ENCODE measurements at places on chromosomes 7 and 10. TPM values are rescaled to one million over a fixed set of nuclear protein-coding genes. Genes with fewer than 3 reads are reported as not detected.
A peak's percentile ranks its signal among the peaks of the same experiment; 100 is the strongest.

GRCh38 chr7:50397971-50398324 is 52.2 kb downstream of the FIGNL1 start:
- DNase-seq, result no peak

- no peak for DNase-seq
Observed at GRCh38 chr7:77399816-77400215, 16.3 kb downstream of the GSAP start.

DNA sequence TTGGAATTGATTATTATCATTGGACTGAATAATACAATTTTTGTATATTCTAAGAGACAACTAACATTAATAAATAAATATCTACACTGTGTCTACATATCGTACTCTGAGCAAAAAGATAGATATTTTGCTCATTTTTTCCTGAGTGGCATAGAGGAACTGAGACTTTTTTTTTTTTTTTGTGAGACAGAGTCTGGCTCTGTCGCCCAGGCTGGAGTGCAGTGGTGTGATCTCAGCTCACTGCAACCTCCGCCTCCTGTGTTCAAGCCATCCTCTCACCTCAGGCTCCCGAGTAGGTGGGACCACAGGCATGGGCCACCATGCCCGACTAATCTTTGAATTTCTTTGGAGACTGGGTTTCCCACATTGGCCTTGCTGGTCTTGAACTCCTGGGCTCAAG is 14.0 kb downstream of the KMT2E start:
- no peak for DNase-seq

DNA sequence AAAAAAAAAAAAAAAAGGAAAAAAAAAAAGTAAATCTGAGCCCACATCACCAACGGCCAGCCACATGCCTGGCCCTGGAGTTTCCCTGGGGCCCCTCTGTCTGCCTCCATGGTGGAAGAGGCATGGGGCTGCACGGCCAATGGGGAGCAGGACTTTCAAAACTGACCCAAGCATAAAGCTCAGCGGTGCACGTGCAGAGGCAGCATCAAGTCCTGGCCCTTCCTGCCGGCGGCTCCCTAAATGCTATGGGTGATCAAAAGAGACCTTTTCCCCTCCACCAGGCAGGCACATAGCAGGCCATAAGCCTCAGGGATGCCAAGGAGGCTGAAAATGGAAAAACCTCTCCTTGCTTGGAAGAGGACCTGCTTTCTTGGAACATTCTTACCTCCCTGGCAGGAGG is 94.3 kb downstream of the OAT start:
- no peak for DNase-seq

DNA sequence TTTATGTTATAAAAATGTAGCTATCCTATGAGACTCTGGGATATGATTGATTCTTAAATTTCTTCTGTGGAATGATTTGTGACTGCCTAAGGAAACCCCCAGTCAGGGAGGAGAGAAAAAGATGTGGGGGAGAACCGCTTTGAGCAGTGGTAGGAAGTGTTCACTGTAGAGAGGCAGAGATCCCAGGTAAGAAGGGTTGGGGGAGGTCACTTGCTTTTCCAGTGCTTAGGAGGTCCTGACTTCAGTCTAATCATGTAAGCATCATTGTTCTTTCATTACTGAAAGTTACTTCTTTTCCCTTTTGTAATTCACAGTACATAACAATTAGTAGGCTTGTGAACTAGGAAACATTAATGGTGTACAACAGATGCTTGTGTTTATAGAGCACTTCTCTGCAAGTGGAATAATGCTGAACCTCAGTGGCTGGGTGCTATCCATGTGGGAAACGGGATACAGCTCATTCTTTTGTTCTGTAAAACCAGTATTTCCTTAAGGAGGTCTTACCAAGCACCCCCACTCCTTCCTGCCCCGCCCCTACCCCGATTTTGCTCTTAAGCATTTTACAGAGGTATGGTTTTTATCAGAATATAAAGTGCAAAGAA is 165.4 kb downstream of the ST7 start:
- DNase-seq, result no peak

The CDH23 gene
- 11.2 TPM for total RNA-seq

DNA sequence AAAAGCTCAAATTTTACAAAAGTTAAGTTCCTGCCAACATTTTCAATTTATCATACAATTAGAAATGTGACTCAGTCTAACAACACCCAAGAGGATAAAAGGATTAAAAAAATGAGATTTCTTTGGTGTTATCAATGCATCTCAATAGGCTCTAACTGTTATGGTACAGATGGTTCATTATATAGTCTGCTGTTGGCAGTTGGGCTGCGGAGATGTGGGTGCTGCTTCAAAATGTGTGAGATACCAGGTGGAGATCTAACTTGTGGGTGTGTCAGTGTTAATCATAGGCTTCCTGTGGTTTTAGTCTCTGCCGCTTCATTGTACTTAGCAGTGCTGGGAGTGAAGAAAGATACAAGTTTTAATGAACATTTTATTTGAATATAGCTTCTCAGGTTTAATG is 231.2 kb downstream of the EXOC4 start:
- peak; percentile 7 for DNase-seq

The RNF32 gene
- total RNA-seq, result 1.8 TPM

DNA sequence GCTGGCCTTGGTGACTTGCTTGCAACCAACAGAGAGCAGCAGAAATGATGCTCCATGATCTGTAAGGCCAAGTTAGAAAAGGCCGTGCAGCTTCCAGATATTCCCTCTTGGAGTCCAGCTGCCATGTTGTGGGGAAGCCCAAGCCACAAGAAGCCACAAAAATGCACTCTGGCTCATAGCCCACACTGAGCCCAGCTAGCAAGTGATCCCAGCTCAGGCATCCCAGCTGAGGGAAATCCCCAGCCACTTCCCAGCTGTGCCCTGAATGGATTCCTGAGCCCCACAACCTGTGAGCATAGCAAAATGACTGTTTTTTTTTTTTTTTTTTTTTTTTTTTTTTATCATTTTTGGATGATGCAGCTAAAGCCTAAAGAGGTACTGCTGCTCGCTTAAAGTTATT is 11.1 kb upstream of the SDK1 start:
- no peak for DNase-seq

- DNase-seq, result no peak
Observed at GRCh38 chr7:41052201-41052600, 650.7 kb downstream of the INHBA start.

The PNLIP gene
- not detected for total RNA-seq

DNA sequence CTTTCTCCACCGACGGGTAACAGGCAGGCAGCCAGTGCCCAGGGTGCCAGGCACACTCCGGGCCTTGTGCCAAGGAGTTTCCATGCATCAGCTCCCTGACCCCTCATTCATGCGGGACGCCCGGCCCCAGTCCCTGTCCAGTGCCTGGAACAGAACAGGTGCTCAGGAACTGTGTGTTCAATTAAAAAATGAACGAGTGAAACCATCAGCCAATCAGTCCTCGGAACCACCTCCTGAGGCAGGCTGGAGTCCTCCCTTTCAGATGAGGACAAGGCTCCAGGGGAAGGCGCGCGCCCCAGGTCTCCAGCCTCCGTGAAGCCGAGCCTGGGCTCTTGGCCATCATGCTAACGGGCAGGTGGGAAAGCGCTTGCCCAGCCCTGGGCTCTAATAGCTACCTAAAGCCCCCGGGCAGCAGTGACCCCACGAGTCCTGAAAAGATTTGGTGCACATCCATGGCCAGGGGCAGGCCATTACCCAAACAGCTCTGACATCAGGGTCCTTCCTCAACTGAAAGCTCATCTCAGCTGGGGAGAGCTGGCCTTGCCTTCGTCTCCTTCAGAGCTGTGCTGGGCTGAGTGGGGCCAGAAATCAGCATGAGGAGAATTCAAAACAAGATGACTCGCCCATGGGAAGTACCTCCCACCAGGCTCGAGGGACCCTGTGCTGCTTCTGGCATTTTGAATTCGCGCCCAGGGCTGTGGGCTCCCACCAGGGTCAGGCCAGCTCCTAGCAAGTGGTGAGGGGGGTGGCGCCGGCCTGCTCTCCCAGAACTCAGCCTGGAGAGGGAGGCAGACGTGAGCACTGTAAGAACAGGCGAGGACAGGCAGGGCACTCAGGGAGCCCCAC is 200.5 kb downstream of the MAD1L1 start:
- no peak for DNase-seq

DNA sequence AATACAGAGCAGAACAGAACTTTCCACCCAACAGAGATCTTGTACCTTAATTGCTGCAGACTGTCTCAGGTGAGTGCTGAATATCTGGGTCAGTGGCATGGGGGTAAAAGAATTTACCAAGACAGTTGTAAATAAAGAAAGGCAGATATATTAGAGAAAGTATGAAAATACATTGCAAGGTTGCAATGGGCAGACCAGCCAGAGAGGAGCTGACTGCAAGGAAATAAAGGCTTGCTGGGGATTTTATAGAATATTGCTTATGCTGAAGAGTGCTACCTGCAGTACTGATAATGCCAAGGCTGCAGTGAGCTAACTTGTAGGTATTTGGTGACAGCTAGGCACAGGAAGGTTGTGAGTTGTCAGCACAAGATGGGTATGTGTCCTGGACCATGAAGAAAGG is 171.0 kb upstream of the TRIM24 start:
- DNase-seq, result no peak

The PKD1L1 gene
- total RNA-seq, result 0.05 TPM

DNA sequence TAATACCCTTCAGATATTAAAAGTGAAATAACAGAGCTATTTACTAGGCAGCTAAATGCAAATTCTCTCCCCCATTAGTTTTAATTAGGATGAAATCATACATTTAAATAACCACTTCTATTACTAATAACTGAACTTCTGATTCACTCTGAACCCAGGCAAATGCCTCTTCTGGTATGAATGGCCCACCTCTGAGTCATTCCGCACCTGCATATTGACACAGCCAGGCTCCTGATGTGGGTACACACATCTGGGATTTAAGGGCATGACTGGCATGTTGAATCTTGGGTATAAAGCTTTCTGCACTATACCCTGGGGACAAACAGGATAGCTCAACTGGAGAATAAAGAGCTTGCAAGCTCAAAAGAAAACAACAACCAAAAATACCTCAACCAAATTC is 140.9 kb downstream of the AUTS2 start:
- DNase-seq, result no peak

The SH2B2 gene
- 6.3 TPM for total RNA-seq

GRCh38 chr7:1654738-1655475 is 15.2 kb upstream of the ELFN1 start:
- no peak for DNase-seq

The DNAJC12 gene
- 37.3 TPM for total RNA-seq

- no peak for DNase-seq
Observed at GRCh38 chr7:77944183-77945182, 145.9 kb downstream of the PHTF2 start.

The ZNF655 gene
- 66.7 TPM for total RNA-seq

The STEAP4 gene
- total RNA-seq, result not detected

GRCh38 chr7:131241386-131241785 is 86.3 kb upstream of the MKLN1 start:
- no peak for DNase-seq

The CALD1 gene
- total RNA-seq, result 15.4 TPM

The SAMD9L gene
- total RNA-seq, result 9.3 TPM

GRCh38 chr7:41930538-41931262 is 227.8 kb upstream of the INHBA start:
- no peak for DNase-seq

DNA sequence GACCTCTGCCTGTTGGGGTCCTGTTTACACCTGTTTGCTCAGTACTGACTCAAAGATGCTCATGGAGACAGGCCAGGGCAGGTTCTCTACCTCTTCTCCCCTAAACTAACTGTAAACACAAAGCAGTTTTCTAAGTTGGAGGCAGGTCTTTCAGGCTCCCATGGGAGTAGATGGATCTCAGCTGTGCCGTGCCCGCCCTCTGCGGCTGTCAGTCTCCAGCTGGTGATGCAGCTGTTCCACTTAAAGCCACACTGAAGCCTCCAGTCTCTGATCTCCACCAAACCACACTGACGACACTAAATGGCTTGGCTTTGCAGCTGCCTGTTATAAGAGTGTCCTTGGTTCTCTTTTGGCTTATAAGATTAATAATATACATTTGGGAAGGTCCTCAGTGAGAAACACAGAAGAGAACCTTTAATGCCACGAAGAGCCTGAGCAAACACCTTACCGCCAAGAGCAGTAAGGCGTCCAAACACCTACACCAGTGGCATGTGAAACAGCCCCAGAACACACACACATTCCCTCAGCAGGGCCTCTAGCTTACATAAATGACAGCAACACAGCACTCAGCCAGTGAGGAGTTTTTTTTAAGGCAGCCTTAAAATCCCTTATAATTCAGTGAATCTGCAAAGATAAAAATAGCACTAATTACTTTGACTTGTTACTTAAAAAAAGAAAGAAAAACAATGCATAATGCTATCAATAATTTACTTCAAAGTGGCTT is 60.4 kb upstream of the KCNIP2 start:
- DNase-seq, result no peak

- no peak for DNase-seq
Observed at GRCh38 chr10:68727146-68727545, 6.1 kb downstream of the CCAR1 start.

- DNase-seq, result no peak
Observed at GRCh38 chr7:82443547-82444219, at the start of gene CACNA2D1. TSS of gene CACNA2D1 (minus strand) at chr7:82443777.

- no peak for DNase-seq
Observed at GRCh38 chr10:17154116-17154515, 24.5 kb upstream of the CUBN start.

The SLC13A4 gene
- total RNA-seq, result not detected

DNA sequence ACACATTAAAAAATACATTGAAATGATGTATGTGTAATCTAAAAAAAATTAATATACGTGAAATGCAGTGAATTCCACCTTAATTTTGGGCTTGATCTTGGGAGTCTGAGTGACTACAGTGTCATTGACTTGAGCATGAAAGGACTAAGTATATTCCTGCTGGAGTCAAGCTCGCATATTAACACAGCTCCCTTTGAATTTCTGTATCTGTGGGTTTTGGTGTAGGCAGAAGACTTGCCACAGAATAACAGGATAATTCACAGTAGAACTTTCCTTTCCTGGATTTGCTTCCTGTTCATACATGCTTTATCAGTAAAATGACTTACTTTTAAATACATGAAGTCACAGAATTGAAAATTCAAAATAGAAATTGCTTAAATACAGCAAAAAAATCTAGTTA is 55.3 kb downstream of the PPP1R9A start:
- no peak for DNase-seq

DNA sequence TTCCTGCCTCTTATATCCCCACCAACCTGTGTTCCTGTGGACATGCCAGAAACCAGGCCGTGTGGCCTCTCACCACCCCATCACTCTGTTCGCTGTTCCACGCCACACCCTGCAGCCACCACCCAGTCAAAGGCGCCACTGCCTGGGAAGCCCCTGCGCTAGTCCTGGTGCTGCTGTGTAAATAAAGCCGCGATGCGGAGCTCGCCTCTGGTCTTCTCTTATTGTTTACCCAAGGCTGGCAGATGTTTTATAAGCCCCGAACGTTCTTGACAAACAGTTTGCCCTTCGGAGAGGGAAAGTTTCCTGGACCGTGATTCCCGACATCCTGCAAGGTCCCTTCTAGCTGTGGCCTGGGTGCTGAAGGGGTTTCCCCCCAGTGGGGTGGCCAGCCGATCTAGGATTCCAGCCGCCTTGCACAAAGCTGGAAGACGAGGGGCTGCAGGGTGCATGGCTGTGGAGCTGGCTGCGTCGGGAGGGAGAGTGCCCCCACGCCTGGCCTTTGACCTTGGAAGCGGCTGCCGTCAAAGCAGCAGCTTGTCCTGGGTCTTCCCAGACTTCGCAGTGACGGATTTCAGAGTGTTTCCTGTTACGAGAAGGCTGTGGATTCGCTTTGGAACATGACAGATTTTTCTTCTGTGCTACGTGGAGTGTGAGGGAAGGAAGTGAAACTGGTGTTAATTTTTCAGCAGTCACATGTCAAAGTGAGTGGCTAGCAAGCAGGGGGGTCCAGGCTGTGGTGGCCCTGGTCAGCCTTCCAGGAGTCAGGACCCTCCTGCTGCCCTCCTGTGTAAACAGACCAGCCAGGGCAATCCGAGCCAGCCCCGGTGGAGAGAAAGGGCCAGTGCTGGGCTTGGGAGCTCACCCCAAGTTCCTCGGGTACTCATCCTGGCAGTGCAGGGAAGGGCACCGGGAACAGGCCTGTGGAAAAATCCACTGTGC is 61.6 kb downstream of the LHPP start:
- no peak for DNase-seq
